ENCODE measurements at places on chromosomes 2 and 18.

DNA sequence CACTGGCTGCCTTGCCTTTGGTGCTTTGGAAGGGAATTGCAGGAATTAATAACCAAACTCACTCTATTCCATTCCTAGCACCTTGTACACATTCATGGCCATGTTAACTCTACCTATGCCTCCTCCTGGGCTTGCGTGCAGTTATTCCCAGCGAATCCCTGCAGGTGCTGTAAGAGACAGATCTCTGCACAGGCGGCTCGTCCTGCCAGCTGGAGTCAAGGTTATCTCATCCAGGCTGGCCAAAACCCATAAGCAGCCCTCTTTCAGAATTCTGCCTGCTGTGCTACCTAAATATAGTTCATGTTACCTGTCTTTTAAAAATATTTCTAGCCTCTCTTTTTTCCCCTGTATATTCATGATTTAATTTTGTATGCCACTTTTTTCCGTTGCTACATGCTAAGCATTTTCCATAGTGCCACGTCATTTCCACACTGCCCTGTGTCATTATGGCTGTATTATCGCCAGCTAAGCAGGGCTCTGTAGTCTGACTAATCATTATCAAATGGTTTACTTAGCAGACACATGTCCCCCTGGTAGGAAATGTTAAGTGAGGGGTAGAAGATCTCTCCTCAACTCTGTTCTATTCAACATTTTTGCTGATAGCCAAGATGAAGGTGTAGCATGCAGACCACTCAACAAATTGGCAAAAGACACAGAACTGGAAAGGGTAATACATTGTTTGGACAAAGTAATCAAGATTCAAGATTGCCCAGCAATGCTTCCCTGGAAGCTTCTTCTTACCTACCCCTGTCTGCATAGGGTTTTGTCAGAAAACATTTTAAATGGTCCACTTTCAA is 79.7 kb upstream of the TAF1B start:
- no peak for DNase-seq

- DNase-seq = no peak
These were observed 99.5 kb upstream of the MAP3K20 start for GRCh38 chr2:172976116-172976515.

GRCh38 chr2:69717861-69718273 is 24.1 kb upstream of the ANXA4 start:
- no peak for DNase-seq

DNA sequence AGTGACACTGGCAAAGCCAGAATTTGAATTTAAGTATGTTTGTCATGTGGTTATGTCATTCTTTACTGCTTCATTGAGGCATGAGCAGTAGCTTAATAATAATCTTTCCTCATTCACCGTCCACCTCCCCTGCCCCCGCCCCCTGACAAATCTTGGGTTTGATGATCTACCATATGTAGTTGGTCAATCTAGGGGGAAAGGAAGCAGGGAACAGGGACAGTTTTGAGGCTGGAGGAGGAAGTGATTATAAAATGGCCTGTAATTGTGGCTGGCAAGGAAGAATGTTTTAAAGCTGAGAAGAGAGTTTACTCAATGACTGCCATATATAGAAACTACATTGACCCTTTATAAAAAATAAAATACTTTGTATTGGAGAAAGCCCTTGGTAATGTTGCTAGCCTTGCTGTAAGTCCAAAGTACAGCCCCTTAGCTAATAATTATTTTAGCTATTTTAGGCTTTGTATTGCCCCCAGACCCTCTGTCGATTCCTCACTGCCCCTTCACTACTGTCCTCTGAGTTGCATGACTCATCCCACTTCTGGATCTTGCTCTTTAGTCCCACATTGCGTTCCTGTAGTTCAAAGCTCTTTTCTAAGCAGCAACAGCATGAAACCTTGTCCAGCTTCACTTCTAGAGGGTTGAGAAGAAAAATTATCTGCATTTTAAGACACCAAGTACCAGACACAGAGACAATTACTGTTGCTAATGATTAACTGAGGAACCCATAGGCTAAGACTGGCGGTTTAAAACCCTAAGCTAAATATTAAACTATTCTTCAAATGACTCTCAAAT is 38.4 kb downstream of the PELI1 start:
- no peak for DNase-seq

GRCh38 chr2:33134791-33135560 is 188.2 kb downstream of the LTBP1 start:
- no peak for DNase-seq

- DNase-seq = no peak
These were observed 29.4 kb upstream of the DYSF start for GRCh38 chr2:71423817-71424420.

- DNase-seq = no peak
These were observed 22.6 kb upstream of the BCL2 start for GRCh38 chr18:63342206-63342605.

- no peak for DNase-seq
These were observed 11.3 kb downstream of the ZNF519 start for GRCh38 chr18:14120926-14121325.

GRCh38 chr2:166375736-166376487 is at the start of gene SCN9A:
SCN9A (minus strand) TSS chr2:166375944; CDS start chr2:166311756, 64,188 bp downstream.
- no peak for DNase-seq

DNA sequence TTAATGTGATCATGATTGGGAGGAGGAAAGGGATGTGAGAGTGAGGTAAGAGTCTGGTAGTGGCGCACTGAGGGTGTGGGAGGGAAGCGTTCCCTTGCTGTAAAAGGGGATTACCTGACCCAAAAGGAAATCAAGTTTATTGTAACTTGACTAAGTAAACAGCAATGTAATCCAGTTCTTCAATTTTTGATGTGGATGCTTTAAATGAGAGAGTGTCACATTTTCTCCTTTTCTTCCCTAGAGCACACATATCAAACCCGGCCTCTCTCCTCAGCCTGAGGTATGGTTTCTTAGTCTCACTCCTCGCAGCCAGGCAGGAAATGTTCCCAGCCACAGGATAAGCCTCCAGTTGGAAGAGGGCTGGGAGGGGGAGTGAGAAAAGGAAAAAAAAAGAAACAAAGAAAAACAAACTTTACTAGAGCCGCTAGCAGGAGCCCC is 688 bp upstream of the ARHGAP28 start:
- DNase-seq = no peak

GRCh38 chr2:236393101-236393500 is 128.9 kb upstream of the ASB18 start:
- DNase-seq = no peak

GRCh38 chr2:233413046-233413445 is 58.8 kb downstream of the DGKD start:
- no peak for DNase-seq

- DNase-seq = no peak
These were observed 12.1 kb downstream of the EPAS1 start for GRCh38 chr2:46309052-46309953.

DNA sequence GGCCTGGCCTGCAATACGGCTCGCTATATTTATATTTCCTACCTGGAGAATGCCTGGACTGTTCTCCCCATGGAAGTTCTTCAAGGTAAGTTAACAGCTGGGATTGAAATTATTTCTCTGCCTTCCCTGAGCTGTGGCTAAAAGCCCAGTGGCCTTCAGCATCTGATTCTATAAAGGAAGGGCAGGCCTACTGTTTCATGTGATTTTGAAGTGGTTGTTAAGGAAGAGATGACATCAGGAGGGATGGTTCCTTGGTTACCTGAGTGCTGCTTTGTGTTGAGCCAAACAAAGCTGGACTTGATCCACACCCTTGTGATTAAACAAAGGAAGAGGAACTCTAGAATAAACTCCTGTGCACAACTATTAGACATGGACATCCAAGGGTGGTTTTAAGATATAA is 61.6 kb downstream of the MFSD6 start:
- DNase-seq = no peak

- no peak for DNase-seq
These were observed 124.8 kb downstream of the DYM start for GRCh38 chr18:49335677-49336076.

DNA sequence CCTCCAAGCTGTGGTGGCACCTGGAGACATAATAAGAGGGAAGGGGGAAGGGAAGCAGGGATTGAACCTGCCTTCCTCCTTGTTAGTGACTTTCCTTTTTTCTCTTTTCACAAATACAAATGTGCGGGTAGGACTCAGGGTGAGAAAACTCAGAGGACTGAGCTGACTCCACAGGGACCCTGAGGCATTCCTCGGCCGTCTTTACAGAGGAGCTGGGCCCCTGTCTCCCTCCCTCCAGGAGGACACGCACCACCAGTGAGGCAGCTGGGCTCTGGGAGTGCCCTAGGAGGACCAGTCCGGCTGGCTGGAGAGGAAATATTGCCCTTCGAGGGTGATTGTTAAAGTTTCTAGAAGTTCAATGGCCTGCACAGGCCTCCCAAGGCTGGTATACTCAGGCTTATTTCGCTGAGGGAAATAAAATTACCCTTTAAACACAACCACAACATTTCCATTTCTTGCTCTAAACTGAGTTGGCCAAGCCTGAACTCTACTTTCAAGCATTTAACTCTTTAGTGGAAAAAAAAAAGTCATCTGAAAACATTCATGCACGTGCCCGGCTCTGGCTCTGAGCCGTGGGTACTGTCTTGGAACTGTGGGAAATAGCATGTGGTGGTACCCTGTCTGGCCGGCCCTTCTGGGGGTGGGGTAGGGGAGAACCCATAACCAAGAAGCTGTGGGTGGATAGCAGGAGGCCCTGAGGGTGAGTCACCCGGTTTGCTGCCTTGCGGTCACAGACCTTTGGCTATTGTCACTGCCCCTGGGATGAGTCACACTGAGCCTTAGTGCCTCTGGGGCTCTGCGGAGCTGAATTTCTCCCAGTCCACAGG is 116.0 kb downstream of the COPS8 start:
- no peak for DNase-seq

DNA sequence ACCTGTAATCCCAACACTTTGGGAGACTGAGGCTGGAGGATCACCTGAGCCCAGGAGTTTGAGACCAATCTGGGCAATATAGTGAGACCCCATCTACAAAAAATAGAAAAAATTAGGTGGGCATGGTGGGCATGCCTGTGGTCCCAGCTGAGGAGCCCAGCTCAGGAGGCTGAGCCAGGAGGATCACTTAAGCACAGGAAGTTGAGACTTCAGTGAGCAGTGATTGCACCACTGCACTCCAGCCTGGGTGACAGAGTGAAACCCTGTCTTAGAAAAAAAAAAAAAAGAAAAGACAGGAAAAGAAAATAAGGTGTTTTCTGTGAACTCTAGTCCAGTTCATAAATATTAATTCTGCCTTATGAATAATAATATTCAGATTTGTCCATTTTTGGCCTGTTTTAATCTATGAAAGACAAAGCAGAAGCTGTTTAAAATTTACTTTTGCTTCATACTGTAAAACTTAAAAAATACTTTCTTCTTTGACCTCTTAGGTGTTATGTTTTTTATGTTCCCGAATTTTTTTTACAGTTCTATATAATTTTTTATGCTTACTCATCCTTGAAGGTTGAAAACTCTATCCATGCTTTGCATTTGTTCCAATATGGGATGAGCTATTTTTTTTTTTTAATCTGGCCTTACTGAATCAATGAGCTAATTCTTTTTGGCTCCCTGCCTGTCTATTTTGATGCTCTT is 8.4 kb upstream of the ANXA4 start:
- no peak for DNase-seq

DNA sequence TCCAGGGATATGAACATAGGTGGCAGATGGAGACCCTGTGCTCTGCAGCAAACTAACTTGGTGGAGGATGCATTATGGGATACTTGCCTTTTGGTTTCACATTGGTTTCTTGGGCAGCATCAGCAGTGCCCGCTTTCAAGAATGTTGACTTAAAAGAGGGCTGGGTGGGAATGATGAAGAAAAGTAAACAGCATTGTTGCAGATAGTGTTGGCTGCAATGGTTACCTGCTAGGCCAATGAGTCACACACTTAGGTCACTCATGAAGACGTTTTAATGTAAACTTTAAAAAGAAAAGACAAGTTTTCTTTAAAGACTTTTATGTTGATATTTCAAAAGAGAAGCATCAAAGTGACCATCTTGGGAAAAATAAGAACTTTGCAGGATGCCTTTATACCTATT is 26.1 kb upstream of the FAM237A start:
- no peak for DNase-seq

- no peak for DNase-seq
These were observed 658.4 kb upstream of the FSHR start for GRCh38 chr2:49812730-49813129.

DNA sequence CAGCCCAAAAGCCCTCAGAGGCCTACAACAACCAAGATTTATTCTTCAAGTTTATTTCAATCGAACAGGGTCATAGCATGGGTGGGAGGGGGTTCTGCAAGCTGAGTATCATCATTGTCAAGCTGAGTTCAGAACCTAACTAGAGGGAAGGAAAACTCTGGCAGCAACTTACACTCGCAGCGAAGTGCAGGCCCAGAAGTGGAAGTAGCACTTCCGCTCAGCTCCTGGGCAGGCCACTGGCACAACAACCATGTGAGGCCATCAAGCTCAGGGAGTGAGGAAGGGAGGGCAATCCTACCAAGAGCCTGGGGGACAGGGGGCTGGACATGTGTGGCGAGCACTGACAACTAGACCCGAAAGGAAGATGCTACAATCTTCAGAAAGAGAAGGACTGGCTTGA is 4.8 kb downstream of the UXS1 start:
- no peak for DNase-seq

DNA sequence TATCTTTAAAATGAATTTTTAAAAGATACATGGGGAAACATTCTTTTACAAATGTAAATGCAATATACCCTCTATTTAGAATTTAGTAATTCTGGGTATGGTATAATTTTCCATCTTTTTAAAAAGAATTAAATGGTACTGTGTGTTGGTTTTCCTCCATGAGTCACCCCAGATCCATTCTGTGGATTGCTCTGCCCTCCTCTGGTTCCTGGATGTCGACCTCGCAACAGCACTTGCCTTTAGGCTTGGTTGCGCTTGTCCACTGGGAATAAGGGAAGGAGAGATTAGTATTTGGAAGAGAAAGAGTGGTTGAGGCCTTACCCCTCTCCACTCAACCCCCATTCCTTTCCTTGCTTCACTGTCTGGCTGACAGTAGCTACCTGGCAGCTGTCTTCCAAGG is 90.4 kb downstream of the FTCDNL1 start:
- DNase-seq = no peak

- no peak for DNase-seq
These were observed 85.4 kb downstream of the DLGAP1 start for GRCh38 chr18:4369705-4370104.

GRCh38 chr18:493986-494983 is 6.2 kb downstream of the COLEC12 start:
- DNase-seq = no peak

DNA sequence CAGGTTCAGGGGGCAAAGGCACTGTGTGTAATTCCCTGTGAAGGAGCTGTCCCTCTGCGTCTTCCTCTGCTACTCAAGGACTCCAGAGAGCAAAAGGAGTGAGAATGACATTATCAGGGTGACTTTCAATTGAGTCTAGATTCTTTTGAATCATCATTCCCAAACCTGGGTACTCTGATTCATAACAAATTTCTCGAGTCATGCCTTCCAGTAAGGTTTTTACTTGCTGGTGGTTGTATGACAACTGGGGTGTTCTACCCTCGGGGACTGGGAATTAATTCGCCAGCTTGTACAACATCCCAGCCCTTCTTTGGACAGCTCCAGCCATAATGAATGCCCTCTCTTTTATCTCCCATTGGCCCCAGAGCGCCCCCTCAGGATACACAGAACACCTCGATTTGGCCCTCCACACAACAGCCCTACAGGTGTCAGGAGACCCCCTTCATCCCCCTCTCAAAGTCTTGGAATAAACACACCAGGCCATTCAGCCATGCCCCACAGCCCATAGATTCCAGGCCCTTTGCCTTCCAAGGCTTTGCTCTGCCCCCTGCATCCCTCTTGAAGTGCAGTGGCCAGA is 254.5 kb downstream of the KLHL29 start:
- no peak for DNase-seq

Data from naive thymus-derived CD4-positive, alpha-beta T cell (primary cell).